ENCODE measurements at places on chromosomes 4 and X. TPM values are rescaled to one million over a fixed set of nuclear protein-coding genes. Genes with fewer than 3 reads are reported as not detected.
A peak's percentile ranks its signal among the peaks of the same experiment; 100 is the strongest.

SLC9B1 gene
- polyA plus RNA-seq: 0.61 TPM

- no peak for DNase-seq
Measured at GRCh38 chr4:69833251-69833650, 26.7 kb downstream of the SULT1E1 start.

GAGE12F gene
- not detected for polyA plus RNA-seq

- DNase-seq: no peak
Measured at GRCh38 chr4:88033309-88033708, 25.9 kb downstream of the PKD2 start.

DNA sequence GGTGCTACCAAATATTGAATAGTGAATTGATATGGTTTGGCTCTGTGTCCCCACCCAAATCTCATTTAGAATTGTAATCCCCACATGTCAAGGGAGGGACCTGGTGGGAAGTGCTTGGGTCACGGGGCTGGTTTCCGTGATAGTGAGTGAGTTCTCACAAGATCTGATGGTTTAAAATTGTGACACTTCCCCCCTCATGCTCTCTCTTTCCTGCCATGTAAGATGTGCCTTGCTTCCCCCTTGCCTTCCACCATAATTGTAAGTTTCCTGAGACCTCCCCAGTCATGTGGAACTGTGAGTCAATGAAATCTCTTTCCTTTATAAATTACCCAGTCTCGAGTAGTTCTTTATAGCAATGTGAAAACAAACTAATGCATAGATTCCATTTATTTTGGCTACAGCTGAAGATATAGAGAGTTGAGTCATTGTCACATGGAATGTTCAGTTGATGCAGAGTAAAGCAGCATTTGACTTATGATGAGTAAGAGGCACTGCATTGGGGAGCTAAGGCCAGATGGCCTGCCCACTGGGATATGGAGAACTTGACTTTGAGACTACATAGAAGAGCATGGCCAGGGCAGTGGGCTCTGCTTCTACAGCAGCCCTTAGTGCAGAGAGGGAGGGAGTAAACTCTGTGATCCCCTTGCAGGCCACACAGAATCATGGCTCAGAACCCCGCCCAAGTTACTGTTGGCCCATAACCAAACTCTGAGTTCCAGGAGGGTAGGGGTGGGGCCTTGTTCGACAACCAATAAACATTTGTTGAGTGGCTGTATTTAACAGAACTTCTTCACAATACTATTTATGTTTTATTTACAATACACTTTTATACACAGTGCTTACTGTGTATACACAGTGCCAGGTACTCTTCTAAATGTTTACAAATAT lies 34.2 kb downstream of the RAI2 start:
- no peak for DNase-seq

DNA sequence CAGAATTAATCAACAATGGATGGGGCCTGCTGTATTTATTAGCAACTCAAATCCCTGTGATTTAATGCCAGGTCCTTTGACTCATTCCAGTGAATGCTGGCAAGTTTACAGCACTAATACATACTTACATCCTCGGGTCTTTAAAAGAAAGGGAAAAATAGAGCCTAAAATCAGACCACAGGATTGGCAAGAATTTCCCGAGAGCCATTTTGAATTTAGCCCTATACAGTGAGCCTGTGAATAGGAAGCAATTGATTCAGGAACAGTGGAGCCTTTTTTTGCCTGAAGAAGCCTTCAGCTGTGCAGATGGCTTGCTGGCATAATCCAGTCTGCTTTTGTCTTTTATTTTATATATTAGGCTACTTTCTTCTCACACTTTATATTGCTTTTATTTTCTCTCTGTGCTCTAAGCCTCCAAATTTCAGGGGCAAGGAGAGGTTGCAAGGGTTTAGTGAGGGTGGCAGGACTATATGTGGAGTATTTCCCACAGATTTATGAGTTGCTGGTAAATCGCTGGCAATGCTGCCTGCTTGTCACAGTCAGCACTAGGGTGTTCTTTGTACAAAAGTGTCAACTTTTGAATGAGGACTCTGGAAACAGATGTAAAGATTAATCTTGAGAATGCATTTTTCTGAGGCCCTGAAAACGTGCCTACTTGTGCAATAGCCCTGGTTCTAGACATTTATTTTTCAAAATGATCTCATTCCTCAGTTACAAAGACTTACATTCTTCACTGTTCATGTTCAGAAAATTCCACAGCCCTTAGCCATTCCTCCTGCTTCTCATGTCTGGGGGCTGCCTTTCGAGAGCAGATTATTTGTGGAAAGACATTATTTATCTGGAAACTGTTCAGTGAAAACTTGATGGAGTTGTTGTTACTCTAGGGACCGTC lies 303.5 kb downstream of the SPRY1 start:
- DNase-seq: peak; percentile 17

GRCh38 chrX:38347136-38347535 lies 5.3 kb upstream of the OTC start:
- no peak for DNase-seq

GRCh38 chrX:51148848-51149247 lies 183.8 kb upstream of the NUDT10 start:
- DNase-seq: no peak

SHOX gene
- polyA plus RNA-seq: not detected

FGF13 gene
- 10.5 TPM for polyA plus RNA-seq

- DNase-seq: no peak
Measured at GRCh38 chr4:55876387-55876786, 22.9 kb downstream of the EXOC1 start.

- no peak for DNase-seq
Measured at GRCh38 chr4:34733185-34733941, 1511.0 kb downstream of the ARAP2 start.

XKRX gene
- 0.30 TPM for polyA plus RNA-seq

TMPRSS11D gene
- polyA plus RNA-seq: not detected

STIM2 gene
- 14.9 TPM for polyA plus RNA-seq

GRCh38 chrX:99798936-99799335 lies 611.1 kb downstream of the PCDH19 start:
- DNase-seq: no peak

CEP135 gene
- 3.3 TPM for polyA plus RNA-seq

GRCh38 chrX:1463581-1463980 lies 10.9 kb upstream of the ASMTL start:
- no peak for DNase-seq

DNA sequence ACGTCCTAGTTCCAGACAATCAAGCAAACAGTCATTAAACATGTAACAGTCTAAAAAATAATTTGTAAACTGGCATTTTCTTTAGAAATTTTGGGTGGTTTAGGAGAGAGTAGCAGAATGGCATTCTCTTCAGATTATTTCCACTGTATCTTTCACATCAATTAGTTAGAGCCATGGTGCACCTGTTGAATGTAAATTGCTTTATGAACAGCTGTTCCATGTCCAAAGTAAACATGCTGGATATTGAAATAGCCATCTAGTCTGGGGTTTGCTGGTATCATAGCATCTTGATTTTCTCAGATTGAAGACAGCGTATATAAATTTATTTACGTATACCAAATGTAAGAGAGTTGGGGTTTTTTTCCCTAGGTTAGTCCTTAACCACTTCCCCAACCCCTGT lies 143.6 kb downstream of the RCHY1 start:
- DNase-seq: no peak

ADH1C gene
- polyA plus RNA-seq: 10.8 TPM

GRCh38 chr4:158771776-158772175 lies 3.0 kb downstream of the FNIP2 start:
- DNase-seq: no peak

DNA sequence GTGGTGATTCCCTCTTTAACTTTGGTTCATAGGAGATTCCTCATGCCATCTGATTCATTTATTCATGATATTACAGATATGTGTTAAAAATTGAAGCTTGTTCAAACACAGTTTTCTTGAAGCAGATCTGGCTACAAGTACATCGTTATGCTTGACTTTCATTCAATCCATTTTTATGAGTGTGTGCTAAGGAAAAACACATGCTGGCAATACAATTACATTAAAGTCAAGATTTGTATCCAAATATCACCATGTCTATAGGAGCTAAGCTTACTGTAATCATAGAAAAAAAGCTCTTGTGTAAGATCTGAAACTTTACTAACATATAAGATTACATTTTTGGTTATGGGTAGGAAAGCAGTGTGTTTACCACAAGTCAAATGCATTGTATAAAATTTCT lies 151.8 kb upstream of the FAT1 start:
- DNase-seq: no peak

DNA sequence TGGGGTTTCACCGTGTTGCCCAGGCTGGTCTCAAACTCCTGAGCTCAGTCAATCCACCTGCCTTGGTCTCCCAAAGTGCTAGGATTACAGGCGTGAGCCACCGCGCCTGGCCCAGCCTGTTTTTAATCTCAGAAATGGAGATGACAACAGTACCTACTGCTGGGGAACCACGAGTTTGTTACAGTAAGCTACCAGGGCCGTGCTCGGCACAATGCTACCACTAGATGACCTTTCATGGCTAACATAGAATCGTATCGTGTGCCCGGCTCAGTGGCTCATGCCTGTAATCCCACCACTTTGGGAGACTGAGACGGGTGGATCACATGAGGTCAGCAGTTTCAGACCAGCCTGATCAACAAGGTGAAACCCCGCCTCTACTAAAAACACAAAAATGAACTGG lies 90.8 kb upstream of the SLC34A2 start:
- no peak for DNase-seq

DNA sequence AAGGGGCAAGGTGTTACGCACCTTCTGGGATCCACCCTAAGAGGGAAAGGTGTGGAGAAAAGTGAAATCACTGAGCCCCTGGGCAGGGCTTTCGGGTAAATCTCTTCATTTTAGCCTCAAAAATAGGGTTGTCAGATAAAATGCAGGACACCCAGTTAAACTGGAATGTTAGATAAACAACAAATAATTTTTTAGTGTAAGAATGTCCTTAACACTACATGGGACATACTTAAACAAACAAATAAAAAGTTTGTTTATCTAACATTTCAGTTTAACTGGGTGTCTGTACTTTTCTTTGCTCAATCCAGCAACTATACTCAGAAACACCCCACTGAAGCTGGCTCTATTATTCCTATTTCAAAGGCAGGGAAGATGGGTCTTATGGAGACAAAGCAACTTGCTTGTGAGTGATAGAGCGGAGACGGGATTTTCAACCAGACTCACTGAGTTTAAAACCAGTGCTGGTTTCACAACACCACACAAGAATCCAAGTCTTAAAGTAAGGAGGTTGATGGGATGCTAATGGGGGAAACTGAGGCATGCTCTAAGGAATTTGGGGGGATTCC lies 144.8 kb upstream of the RBPJ start:
- DNase-seq: no peak

SLC6A14 gene
- 0.03 TPM for polyA plus RNA-seq

CTAG2 gene
- not detected for polyA plus RNA-seq

GRCh38 chr4:122285285-122285684 lies 93.5 kb upstream of the ADAD1 start:
- no peak for DNase-seq

NAP1L2 gene
- polyA plus RNA-seq: 6.4 TPM

DNA sequence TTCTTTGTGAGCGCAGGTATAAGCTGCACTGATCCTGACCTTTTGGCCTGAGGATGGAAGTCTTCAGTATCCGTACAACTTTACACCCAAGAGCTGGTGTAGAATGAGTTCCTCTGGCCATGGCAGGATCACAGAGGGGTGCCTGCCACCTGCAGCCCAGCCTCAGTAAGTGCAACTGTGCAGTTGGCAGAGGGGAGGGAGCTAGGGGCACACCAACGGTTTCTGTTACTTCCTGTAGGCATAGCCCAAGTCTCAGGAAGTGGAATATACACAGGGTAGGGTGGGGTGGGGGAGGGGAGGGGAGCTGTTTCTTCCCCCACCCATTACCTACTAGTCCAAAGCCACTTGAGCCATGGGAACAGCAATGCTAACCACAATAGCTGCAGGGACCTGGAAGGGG lies 85.4 kb upstream of the GBA3 start:
- DNase-seq: no peak
